ENCODE measurements at places on chromosomes 7 and 10. TPM values are rescaled to one million over a fixed set of nuclear protein-coding genes. Genes with fewer than 3 reads are reported as not detected.

GRCh38 chr7:143015926-143016490 lies 10.9 kb downstream of the OR9A2 start:
- no peak for DNase-seq
- no peak overlapping the region for H3K4me3 ChIP-seq
- no peaks in the 10 kb centered on the region for H3K4me1 ChIP-seq
- no peaks in the 10 kb centered on the region for H3K36me3 ChIP-seq
- H3K27ac ChIP-seq: no peak overlapping the region
- no peaks in the 10 kb centered on the region for H3K27me3 ChIP-seq

DNA sequence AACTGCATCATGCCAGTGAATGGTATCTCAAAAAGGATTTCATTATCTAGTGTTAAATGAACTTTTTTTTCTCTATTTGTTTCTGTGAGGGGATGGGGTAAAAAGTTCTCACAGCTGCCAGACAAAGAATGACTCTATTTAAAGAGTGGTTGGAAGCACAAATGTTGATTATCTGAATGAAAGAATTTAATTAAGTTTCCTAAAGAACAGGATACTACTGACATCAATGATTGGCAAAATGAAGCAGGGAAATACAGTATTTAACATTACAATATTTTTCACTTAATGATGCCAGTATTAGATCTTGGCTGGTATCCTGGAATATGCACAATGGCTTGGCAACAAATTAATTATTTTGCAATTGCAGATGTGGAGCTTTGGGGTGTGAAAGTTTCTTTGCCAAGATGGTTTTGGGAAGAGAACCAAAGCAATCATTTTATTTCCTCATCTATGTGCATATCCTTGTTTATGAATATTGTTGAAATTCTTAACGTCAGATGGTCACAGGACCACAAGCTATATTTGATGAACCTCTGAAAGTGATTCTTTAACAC lies 336.8 kb downstream of the ARL4A start:
- no peaks in the 10 kb centered on the region for H3K36me3 ChIP-seq
- H3K27ac ChIP-seq: no peak overlapping the region
- DNase-seq: peak; percentile 81
- H3K4me3 ChIP-seq: no peak overlapping the region
- no peaks in the 10 kb centered on the region for H3K4me1 ChIP-seq

GRCh38 chr7:47908720-47909119 lies 39.5 kb downstream of the PKD1L1 start:
- no peak for DNase-seq
- no peaks in the 10 kb centered on the region for H3K27me3 ChIP-seq
- H3K4me1 ChIP-seq: no peaks in the 10 kb centered on the region
- no peak overlapping the region for H3K4me3 ChIP-seq
- no peaks in the 10 kb centered on the region for H3K36me3 ChIP-seq
- no peak overlapping the region for H3K27ac ChIP-seq

GRCh38 chr10:3010816-3011460 lies 56.4 kb upstream of the PFKP start:
- H3K27me3 ChIP-seq: no peaks in the 10 kb centered on the region
- no peak overlapping the region for H3K4me3 ChIP-seq
- H3K27ac ChIP-seq: peak overlapping the region; percentile 32
- no peaks in the 10 kb centered on the region for H3K4me1 ChIP-seq

DNA sequence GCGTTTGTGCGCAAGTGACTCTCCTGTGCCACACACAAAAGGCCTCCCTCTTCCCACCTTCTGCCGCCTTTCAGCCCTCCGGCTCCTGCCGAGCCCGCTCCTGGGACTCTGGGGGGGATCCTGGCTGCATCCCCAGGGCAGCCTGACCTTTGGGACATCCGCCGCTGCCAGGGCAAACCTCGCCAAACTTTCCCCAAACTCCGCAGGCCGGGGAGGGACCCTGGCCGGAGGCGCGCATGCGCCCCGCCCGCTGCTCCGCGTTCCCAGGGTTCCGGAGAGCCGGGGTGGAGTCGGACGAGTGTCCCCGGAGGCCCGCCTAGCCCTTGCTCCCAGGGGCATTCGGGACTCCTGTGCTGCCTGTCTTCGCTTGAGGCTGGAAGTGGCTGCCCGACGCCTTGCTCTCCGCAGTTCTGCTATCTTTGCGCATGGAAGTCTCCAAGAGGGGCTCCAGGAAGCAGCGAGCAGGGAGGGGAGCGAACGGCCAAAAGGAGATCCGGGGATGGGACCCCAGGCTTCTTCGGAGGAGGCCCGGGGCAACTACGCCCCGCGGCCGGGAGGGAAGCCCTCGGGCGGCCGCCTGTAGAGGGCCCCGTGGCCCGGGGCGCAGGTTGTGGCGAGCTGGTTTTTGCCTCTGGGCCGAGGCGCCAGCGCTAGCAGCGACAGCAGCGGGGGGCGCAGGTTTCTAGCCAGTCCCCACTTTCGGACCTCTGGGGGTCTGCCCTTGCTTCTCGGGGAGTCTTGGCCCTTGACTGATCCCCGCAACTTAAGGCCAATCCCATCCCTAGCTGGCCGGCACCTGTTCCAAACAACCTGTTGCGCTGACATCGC lies 7.0 kb downstream of the PTF1A start:
- no peak overlapping the region for H3K4me3 ChIP-seq
- no peak overlapping the region for H3K27ac ChIP-seq
- no peak for DNase-seq
- no peaks in the 10 kb centered on the region for H3K36me3 ChIP-seq
- H3K4me1 ChIP-seq: no peaks in the 10 kb centered on the region

DNA sequence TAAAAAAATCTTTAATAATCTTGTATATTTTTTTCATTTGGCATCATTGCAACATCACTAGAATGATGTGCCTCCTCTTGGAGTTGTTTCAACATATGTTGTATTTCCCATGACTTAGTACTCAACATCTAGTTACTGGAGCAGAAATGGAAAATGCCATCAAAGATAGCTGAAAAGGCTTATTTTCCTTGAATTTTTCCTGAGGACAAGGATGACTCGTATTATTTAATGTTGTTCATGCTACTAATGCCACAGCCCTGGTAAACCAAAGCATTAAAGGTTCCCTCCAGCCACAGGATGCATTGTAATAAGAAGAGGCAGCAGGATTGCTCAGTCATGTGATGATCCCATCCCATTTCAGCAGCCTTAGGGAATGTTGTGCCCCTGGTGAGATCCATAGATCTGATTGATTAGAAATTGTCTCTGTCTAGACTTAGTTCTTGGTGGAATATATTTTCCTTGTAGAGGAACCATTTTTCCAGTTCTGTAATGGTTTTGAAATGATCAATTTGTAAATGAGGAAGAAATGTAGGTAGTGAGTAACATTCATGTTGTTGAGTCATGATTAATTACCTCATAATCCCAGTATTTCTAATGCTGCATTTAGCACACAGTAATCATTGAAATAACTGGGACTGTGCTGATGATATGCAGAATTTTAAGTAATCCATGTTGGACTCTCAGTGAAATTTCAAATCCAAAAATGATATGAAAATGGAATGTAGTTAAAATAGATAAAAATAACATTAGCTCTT lies 91.3 kb upstream of the SMIM30 start:
- no peak overlapping the region for H3K4me3 ChIP-seq
- no peak for DNase-seq
- H3K27ac ChIP-seq: no peak overlapping the region
- H3K36me3 ChIP-seq: no peaks in the 10 kb centered on the region

DNA sequence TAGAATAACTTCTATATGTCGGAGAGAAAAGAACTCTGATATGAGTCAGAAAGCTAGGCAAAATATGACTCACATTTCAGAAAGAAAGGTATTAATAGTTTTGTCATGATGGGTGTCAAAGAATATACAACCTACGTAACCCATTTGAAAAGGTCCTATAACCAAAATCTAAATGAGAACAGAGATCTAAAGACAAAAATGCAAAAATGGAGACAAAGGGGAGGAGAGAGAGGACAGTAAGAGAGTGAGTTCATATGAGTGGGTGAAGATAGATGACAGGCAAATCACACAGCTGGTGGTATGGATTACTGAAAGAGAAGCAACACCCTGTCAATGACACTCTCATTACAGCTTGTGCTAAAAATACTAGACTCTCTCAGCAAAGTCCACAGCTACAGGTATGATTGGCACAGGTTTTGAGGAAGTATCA lies 25.6 kb downstream of the ANKMY2 start:
- no peak overlapping the region for H3K4me3 ChIP-seq
- H3K27ac ChIP-seq: no peak overlapping the region
- peaks cover 44% of the 10 kb centered on the region for H3K36me3 ChIP-seq
- DNase-seq: no peak

DNA sequence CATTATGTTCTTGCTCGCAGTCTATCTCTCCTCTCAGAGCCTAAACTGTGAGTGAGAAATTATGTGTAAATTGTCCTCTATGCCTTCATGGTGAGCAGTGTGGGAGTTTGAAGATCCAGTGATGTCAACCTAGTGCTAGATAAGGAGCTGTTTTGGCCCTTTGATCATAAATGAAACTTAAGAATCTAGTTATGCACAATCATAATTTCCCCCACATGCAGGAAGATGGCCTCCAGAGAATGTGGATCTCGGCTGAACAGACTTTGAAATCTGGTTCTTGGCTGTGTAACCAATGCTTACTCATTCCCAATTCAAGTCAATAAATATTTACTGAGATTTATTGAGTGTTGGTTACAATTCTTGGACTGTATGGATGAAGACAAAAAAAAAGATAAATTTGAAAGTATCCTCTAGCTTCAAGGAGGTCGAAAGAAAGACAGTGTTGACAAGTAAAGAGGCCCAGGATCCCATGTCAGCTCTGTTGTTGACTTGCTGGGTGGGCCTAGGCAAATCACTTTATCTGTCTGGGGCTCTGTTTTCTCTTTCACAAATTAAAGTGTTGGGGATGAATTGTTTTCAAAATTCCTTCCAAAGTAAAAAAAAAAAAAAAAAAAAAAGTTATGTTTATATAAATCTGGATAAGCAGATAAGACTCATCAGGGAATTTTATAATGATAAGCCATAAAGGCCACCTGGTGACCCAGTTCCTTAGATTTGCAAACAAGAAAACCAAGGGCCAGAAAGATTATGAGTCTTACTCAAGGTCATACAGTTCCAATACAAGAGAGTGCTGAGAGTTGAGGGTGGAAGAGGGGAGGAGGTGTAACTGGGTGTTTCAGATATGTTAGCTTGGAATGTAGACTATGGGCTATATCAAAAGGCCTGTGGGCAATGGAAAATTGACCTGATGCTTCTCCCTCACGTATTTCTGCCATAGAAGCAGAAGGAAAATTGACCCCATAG lies 969.9 kb downstream of the KCNMA1 start:
- H3K27me3 ChIP-seq: no peaks in the 10 kb centered on the region
- no peak overlapping the region for H3K27ac ChIP-seq
- no peak for DNase-seq
- H3K36me3 ChIP-seq: no peaks in the 10 kb centered on the region
- H3K4me3 ChIP-seq: no peak overlapping the region

GRCh38 chr7:16918288-16918895 lies 36.6 kb upstream of the AGR3 start:
- no peaks in the 10 kb centered on the region for H3K27me3 ChIP-seq
- H3K36me3 ChIP-seq: no peaks in the 10 kb centered on the region
- H3K27ac ChIP-seq: no peak overlapping the region
- peaks cover 11% of the 10 kb centered on the region for H3K4me1 ChIP-seq
- peak; percentile 67 for DNase-seq
- H3K4me3 ChIP-seq: no peak overlapping the region

- peak overlapping the region; percentile 64 for H3K27ac ChIP-seq
- DNase-seq: no peak
- H3K4me3 ChIP-seq: no peak overlapping the region
- no peaks in the 10 kb centered on the region for H3K36me3 ChIP-seq
Observed at GRCh38 chr10:18282094-18282493, 141.9 kb downstream of the CACNB2 start.

GRCh38 chr7:6218329-6218728 lies 54.1 kb downstream of the CYTH3 start:
- no peaks in the 10 kb centered on the region for H3K27me3 ChIP-seq
- no peak overlapping the region for H3K27ac ChIP-seq
- no peak overlapping the region for H3K4me3 ChIP-seq
- no peaks in the 10 kb centered on the region for H3K36me3 ChIP-seq
- no peak for DNase-seq

GRCh38 chr7:1512781-1513656 lies 8.8 kb upstream of the INTS1 start:
- peak; percentile 41 for DNase-seq
- peaks cover 8% of the 10 kb centered on the region for H3K4me1 ChIP-seq
- no peak overlapping the region for H3K4me3 ChIP-seq
- H3K27me3 ChIP-seq: no peaks in the 10 kb centered on the region
- H3K36me3 ChIP-seq: no peaks in the 10 kb centered on the region
- peak overlapping the region; percentile 89 for H3K27ac ChIP-seq

DNA sequence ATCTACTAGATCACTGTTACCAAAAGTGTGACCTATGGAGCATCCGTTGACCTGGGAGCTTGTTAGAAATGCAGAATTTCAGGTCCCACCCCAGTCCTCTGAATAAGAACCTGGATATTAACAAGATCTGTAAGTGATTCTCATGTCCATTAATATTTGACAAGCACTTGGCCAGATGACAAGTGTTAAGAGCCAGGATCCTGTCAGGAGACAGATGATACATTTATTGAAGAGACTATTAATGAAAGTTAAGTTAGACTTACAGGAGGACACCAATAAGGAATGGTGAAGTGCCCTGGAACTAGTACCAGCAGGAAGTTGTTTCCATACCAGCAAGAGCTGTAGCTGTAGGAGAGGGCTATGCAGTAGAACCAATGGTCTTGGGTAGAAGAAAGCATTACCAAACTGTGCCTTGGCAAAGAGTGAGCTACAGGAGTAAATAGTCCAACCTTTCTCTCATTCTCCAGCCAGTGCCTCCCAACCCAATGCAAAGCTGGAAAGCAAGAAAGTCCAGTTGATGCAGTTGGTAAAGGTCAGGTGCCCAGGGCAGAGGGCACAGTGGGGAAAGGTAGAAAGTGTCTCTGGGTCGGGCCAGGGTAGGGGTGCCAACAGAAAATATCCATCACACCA lies 35.3 kb upstream of the ADD3 start:
- H3K27me3 ChIP-seq: no peaks in the 10 kb centered on the region
- peaks cover 13% of the 10 kb centered on the region for H3K4me1 ChIP-seq
- H3K4me3 ChIP-seq: no peak overlapping the region
- DNase-seq: no peak

DNA sequence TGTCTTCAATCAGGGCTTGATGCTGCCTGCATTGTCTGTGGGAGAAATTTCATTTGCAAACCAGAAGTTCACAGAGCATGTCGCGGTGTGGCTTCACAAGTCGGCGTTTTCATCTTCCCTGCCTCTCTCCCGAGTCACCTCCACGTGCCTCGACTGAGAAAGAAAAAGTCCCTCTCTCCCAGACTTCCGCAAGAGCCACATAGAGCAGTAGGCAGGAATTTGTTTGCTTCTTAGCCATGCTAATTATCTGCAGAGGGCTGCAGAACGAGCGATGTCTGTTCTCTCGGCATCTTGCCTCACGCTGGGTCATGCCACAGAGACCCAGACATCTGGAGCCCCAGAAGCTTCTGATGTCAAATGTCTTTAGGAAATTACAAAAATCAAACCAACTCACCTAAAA lies 272.2 kb downstream of the TCF7L2 start:
- no peak for DNase-seq
- H3K4me1 ChIP-seq: no peaks in the 10 kb centered on the region
- no peaks in the 10 kb centered on the region for H3K36me3 ChIP-seq
- no peak overlapping the region for H3K4me3 ChIP-seq

- no peaks in the 10 kb centered on the region for H3K4me1 ChIP-seq
- H3K4me3 ChIP-seq: no peak overlapping the region
- no peak overlapping the region for H3K27ac ChIP-seq
Observed at GRCh38 chr7:71995111-71995510, 417.0 kb downstream of the CALN1 start.

GRCh38 chr7:101303102-101303701 lies 18.4 kb downstream of the IFT22 start:
- no peak overlapping the region for H3K27ac ChIP-seq
- peak overlapping the region; percentile 4 for H3K4me3 ChIP-seq
- no peaks in the 10 kb centered on the region for H3K36me3 ChIP-seq
- peaks cover 71% of the 10 kb centered on the region for H3K27me3 ChIP-seq
- DNase-seq: no peak

IFIT3 gene
- total RNA-seq: 0.24 TPM

CTTNBP2 gene
- total RNA-seq: 51.2 TPM

CLRN3 gene
- total RNA-seq: not detected

MAT1A gene
- 5.1 TPM for total RNA-seq

CALML5 gene
- total RNA-seq: not detected
